ENCODE measurements at places on chromosomes 3 and 15.

DNA sequence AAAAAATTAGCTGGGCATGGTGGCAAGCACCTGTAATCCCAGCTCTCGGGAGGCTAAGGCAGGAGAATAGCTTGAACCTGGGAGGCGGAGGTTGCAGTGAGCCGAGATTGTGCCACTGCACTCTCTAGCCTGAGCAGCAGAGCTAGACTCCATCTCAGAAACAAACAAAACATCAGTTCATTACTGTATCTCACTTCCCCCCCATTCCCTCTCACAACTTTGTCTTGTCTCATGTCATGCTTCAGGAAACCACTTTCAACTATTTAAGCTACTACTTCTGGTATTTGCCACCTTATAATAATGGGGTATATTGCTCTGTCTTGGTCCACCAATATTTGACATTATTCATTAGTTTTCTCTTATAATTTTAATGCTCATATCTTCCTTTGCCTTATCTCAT lies 26.2 kb downstream of the PIK3CA start:
- no peak for DNase-seq

- no peak for DNase-seq
Observed at GRCh38 chr3:170027233-170028102, 10.3 kb upstream of the GPR160 start.

- DNase-seq = no peak
Observed at GRCh38 chr3:49032646-49033304, 3.6 kb upstream of the IMPDH2 start.

DNA sequence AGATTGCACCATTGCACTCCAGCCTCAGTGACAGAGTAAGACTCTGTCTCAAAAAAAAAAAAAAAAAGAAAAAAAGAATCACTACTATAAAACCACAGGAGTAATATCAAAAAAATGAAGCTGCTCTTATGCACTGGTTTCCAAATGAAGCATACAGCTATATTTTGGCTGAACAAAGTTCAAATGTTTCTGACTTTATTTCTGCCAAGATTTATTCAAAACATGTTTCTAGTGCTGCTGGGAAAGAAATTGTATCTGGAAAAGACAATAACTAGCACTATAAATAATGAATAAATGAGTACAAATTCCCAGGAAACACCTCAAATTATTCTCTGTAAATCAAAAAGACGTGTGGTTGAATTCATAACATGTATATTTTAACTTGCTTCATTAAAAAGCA lies 102.5 kb upstream of the MME start:
- no peak for DNase-seq

GRCh38 chr3:43489930-43490329 lies 131.9 kb downstream of the ANO10 start:
- DNase-seq = no peak

- DNase-seq = no peak
Observed at GRCh38 chr3:36689560-36689959, 74.8 kb downstream of the DCLK3 start.

DNA sequence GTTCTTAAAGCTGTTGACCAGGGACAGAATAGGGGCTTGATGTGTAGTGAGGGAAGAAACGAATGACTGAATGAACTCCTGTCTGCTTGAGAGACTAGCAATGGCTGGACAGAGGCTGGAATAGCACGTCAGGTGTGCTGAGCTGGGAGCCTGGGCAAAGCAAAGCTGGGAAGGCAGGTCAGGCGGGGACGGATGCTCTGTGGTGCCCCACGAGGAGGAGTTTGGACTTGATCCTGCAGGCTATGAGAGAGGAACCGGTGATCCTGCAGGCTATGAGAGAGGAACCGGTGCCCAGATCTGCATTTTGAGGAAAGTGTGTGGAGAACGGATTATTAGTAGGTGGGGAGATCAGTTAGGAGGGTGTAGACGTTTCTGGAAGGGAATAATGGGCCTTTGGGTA lies 31.3 kb upstream of the PSTPIP1 start:
- no peak for DNase-seq

GRCh38 chr15:56674857-56675256 lies 58.5 kb downstream of the ZNF280D start:
- no peak for DNase-seq

DNA sequence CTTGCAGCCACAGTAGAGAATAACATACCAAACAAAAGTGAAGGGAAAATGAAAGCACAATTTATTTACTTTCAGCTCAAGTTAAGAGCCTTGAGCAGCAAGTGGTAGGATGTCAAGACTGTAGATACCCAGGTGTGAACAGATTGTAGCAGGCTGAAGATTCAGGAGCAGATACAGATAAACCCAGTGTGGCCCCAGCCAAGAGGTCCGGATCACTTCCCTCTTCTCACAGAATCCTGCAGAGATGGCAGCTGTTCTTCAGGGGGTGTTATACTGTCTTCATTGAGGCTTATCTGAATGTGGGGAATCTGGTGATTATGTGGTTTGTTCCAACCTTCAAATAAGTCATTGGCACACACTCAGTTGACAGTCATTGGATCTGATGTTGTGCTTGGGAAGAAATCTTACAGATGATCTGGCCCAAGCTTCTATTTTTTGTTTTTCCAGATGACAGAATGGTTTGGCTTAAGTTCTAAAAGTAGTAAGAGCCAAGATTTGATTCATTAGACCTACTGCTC lies 2.2 kb downstream of the STARD9 start:
- no peak for DNase-seq

DNA sequence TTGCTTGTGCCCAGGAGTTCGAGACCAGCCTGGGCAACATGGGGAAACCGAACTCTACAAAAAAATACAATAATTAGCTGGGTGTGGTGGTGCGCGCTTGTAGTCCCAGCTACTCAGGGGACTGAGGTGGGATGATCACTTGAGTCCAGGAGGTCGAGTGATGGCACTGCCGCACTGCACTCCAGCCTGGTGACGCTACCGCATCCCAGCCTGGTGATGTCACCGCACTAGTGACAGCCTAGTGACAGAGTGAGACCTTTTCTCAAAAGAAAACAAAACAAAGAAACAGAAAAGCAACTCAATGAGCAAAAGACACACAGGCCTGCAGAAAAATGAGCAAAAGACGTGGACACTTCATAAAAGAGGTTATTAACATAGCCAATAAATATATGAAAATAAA lies 19.9 kb upstream of the SYNM start:
- DNase-seq = no peak

GRCh38 chr3:121660356-121661171 lies at the start of gene HCLS1:
Gene HCLS1 (minus strand): TSS chr3:121660903. CDS start chr3:121658347, 2,556 bp downstream.
- peak; percentile 40 for DNase-seq

GRCh38 chr3:194871864-194872668 lies 186.4 kb downstream of the FAM43A start:
- no peak for DNase-seq

DNA sequence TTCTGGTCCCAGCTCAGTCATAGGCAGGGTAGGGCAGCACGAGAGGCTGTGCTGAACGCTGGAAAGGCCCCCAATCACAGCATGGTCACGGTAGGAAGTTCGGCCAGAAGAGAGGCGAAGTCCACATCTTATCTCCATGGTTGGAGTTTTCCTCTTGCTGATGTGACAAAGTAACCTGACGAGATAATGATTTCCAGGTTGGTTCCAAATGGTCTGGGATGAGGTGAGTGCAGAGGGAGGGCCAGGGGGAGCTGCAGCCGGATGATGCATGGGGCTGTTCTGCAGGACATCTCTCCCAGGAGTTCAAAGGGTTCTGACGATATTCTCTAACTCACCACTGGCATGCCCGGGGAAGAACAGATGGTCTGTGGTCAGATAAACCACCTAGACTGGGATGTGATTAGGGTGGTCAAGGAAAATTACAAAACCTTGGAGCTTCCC lies 83.2 kb upstream of the WNT5A start:
- DNase-seq = no peak

Data from activated CD4-positive, CD25-positive, alpha-beta regulatory T cell (primary cell).